ENCODE measurements at places on chromosomes 16 and 17.

DNA sequence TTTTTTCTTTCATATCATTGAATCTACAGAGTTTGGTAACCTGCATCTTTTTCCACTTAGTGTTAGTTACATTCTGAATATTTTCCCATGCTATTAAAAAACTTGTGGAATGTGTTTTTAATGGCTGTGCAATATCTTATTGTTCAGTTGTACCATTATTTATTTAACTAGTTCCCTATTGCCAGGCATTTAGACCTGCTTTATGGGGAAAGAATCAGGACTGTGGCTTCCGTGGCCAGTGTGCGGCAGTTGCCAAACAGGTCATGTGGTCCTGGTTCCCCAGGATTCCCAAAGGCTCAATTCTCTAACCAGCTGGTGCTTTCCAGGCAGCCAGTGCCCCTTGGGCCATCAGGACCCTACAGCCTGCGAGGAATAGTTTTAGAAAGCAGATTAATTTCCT is 30.8 kb downstream of the NDEL1 start:
- DNase-seq, result no peak

DNA sequence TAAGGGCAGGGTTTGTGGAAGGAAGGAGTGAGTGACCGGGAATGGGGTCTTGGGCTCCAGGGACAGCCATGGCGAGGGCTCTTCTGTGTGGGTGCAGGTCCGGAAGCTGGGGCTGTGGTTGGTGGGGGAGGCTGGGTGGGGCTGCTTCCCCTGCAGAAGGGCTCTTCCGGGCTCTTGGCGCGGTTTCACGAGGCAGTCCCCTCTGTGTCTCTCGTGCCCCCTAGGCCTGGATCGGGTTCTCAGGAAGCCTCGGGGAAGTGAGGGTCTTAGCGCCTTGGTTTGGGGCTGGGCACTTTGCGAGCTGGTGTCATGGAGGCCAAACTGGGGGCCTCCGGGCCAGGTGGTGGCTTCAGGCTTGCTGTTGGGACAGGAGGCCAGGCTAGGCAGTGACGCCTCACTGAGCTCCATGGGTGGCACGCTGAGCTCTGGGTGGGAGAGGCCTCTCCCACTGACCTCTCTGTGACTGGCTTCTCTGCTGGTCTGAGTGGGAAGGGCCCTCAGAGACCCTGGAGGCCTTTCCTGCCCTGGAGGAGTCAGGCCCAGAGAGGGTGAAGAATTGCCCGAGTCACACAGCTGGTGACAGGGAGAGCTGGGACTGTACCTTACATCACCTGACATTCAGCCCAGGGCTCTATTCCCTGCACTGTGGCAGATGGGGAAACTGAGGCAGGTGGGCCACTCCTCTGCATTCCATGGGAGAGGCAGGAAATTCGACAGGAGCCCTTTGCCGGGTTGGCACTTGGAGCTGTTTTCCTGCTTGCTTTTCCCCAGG is 8.2 kb downstream of the ADCY7 start:
- no peak for DNase-seq

GRCh38 chr17:7707446-7707845 is 2.4 kb downstream of the EFNB3 start:
- no peak for DNase-seq

- DNase-seq, result no peak
These were observed 119.8 kb upstream of the CDH13 start for GRCh38 chr16:82506692-82507670.

DNA sequence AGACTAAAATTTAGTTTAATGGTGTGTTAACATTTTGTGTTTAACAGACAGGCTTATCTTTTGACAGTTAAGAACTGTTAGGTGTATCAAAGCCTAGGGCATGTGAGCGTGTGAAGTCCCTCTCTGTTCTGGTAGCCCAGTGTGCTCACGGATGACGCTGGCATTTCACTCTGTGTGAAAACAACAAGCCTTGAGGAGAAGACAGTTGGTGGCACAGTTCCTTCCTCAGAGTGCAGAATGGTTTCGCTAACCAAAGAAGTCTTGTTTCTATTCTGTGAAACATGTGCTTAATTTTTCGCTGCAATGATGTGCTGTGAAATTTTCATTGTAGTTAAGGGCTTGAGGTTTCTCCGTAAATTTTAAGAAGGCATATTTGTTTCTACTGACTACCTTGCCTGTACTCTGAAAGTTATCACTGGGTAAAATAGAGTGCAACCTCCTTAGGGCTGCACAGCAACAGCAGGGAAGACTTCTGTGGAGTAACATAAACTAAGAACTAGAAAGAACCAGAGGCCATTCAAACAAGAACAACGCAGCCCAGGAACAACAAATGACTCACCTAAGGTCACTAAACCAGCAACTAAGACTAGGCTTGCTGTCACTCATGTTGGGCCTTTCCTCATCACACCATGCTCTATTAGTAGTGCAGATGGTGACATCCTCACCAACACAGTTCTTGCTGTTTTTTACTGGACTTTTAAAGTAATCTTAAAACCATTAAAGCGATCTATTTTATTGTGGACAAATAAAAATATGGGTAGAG is 33.4 kb downstream of the BRD7 start:
- DNase-seq, result no peak
